ENCODE measurements at places on chromosomes 6 and 20. TPM values are rescaled to one million over a fixed set of nuclear protein-coding genes. Genes with fewer than 3 reads are reported as not detected.

FAM50B gene
- total RNA-seq, result 13.1 TPM

CGA gene
- total RNA-seq, result not detected

DNA sequence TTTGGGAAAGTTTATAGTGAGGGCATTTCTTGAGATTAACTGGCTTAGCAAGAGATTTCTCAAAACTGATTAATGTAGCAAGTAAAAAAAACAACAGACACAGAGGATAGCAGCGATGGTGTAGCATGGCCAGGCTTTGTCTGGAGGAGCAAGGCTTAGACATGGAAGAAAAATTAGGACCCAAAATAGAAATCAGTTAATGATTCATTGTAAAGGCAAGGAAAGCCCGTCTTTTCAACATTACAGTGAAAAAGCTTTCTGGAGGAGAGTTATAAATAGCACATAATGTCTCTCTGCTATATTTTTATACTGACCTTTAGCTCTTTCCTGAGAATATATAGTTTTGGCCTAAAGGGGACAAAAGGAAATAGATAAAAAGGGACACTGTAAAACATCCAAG is 45.1 kb downstream of the FNDC1 start:
- H3K36me3 ChIP-seq, result no peaks in the 10 kb centered on the region
- no peaks in the 10 kb centered on the region for H3K4me1 ChIP-seq
- no peak overlapping the region for H3K4me3 ChIP-seq
- no peak overlapping the region for H3K27ac ChIP-seq
- DNase-seq, result no peak

DNA sequence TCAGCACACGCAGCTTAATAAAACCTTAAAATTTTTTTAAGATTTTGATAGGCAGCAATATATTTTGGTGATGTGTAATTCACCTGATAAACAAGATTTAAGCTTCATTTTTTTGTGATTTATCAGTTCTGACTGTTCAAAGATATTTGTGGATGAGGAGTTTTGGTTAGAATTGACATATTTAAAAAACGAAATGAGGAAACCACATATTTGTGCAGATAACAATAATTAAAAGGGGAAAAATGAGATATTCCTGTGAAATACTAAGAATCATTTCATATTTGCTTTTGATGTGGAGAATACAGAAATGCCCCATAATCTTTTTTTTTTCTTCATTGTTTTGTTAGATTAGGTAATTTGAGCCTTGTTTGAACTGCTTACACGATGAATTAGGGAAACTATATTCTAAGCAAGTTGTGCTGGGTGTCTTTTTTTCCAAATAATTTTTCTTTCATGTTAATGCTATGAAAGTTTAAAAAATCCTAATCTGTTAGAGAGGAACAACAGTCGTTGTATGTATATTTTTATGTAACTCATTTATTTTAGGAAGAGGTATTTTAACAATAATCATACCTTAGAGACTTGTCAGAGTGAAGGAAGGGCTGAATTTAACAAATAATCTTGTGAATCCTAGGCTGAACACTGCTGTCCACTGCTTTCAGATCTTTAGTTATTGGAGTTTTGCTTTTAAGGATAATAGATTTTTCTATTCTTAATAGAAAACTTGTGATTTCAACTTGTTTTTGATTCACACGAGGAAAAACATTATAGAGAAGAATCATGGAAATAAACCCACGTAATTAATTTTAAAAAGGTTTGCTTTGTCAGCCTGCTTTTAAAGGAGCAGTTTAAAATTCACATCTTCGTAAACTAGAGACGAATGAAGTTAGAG is 4.0 kb downstream of the ARID1B start:
- H3K4me1 ChIP-seq, result peaks cover 12% of the 10 kb centered on the region
- peak overlapping the region; percentile 58 for H3K4me3 ChIP-seq
- no peak for DNase-seq
- no peaks in the 10 kb centered on the region for H3K36me3 ChIP-seq
- no peaks in the 10 kb centered on the region for H3K27me3 ChIP-seq
- H3K27ac ChIP-seq, result peak overlapping the region; percentile 79

GRCh38 chr20:25042531-25043498 is 15.1 kb downstream of the ACSS1 start:
- no peaks in the 10 kb centered on the region for H3K27me3 ChIP-seq
- peak; percentile 61 for DNase-seq
- no peaks in the 10 kb centered on the region for H3K36me3 ChIP-seq
- no peak overlapping the region for H3K4me3 ChIP-seq

DNA sequence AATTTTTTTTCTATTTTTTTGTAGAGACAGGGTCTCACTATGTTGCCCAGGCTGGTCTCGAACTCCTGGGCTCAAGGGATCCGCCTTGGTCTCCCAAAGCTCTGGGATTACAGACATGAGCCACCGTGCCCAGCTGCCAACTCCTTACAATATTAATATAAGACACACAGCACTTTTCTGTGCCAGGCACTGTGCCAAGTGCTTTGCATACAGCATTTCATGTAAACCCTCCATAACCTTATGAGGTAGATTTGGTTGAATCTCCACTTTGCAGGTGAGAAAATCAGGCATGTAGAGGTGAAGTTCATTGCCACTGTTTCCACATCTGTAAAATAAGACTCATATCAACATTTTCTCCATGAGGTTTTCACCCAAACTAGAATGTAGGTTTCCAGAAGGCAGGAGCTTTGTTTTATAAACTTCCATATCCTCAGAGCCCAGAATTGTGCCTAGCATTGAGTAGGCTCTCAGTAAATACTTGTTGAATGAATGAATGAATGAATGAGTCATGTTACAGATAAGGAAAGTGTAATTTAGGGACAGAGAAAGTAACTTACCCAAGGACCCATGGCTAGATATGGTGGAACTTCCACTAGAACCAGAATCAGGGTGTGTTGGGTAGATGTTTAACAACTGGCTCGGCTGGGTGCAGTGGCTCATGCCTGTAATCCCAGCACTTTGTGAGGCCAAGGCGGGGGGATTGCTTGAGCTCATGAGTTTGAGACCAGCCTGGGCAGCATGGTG is 3.0 kb upstream of the CTNNBL1 start:
- no peak for DNase-seq
- no peak overlapping the region for H3K27ac ChIP-seq
- peaks cover 9% of the 10 kb centered on the region for H3K4me1 ChIP-seq
- no peaks in the 10 kb centered on the region for H3K27me3 ChIP-seq
- H3K4me3 ChIP-seq, result no peak overlapping the region

- no peak overlapping the region for H3K27ac ChIP-seq
- H3K27me3 ChIP-seq, result no peaks in the 10 kb centered on the region
- DNase-seq, result no peak
- H3K4me1 ChIP-seq, result no peaks in the 10 kb centered on the region
Measured at GRCh38 chr20:665276-665675, 10.3 kb downstream of the SCRT2 start.

RALGAPB gene
- total RNA-seq, result 40.9 TPM

DNA sequence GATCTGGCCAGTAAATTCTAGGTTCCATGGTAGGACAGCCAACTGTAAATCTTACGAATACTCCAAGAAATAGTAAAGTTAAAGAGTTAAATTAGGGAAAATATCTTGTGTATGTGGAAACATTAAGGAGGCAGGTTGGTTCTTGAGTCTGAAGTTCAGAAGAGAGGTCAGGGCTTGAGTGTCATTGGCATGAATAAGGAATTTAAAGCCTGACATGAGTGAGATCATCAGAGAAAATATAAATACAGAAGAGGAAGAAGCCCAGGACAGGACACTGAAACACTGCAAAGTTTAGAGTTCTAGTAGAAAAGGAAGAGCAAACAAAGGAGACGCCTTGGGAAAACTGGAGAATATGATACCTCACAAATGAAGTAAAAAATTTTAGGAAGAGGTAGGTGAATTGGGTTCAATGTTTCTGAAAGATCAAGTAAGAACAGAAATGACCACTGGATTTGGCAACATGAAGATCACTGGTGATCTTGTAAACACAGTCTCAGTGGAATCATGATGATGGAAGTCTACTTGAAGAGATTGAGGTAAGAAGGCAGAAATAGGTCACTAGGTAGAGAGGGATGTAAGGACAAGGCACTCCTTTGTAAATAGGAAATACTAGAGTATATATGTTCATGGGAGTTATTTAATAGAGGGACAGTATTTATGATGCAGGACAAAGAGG is 41.6 kb upstream of the SYNCRIP start:
- H3K4me3 ChIP-seq, result no peak overlapping the region
- DNase-seq, result no peak
- H3K27ac ChIP-seq, result no peak overlapping the region
- H3K4me1 ChIP-seq, result peaks cover 9% of the 10 kb centered on the region
- no peaks in the 10 kb centered on the region for H3K27me3 ChIP-seq

ARHGAP40 gene
- not detected for total RNA-seq

DNA sequence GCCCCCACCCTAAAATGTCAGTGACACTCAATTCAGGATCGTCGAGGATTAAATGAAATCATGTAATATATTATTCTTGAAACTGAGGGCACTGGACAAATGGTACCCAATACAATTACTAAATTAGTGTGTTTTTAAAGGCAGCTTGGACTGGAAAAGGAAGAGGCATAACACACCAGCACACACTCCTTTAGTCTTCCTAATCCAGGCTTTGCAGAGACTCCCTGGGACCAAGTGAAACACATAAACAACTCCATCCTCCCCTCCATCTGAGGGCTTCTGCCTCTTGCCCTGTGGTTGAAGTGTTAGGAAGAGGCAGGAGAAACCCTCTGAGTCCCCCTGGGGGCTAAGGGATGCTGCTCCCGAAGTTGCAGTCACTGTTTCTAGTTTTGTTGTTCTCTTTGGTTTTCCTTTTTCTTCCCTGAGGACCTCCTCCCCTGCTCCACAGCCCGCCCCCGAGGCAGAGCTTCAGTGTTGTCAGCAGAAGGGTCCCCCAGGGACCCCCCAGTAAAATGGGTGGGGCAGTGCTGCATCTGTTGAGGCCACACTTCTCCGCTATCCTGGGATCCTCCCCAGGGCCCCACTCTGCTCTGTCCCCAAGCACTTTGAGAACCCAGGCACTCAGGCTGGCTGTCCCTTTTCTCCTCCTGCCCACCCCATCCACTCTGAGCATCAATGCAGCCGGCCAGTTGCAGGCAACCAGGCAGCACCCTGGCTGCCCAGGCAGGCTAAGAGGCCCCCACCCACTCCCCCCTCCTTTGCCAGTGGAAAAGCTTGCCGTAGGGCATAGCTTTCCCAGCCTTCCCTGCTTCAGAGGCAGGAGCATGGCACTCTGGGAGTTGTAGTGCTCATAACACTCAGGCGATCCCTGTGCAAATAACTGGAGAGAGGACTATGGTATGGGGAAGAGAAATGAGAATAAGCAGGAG is 5.9 kb downstream of the TMEM63B start:
- DNase-seq, result no peak
- no peak overlapping the region for H3K27ac ChIP-seq
- no peak overlapping the region for H3K4me3 ChIP-seq
- no peaks in the 10 kb centered on the region for H3K36me3 ChIP-seq
- H3K4me1 ChIP-seq, result no peaks in the 10 kb centered on the region

HLA-DRA gene
- 679 TPM for total RNA-seq

DNA sequence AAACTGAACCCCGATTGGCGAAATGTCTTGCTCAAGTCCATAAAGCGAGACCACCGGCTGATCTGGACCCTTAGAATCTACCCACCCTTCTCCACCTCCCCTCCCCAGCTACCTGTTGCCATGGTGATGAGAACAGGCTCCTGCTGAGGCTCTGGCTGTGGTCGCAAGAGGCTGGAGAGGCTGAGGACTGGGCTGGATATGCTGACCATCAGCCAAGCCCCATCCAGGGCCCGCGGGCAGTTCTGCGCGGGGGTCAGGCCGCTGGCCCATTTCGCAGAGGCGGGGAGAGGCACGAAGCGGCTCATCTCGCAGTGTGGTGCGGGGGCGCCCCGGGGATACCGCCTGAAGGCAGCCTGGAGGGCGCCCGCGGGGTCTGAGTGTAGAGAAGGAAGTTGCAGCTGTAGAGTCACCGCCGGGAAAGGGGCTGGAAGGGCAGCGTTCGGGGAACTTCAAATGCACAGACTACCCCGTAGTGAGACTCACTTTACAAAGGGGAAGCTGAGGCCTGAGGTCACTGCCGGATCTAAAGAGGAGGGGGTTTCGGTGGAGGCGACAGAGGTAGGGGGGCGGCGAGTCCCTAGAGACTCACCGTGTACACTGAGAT is 671 bp downstream of the TAPBP start:
- peak; percentile 64 for DNase-seq
- peak overlapping the region; percentile 99 for H3K27ac ChIP-seq
- peak overlapping the region; percentile 97 for H3K4me3 ChIP-seq
- H3K4me1 ChIP-seq, result peaks cover 36% of the 10 kb centered on the region
- no peaks in the 10 kb centered on the region for H3K27me3 ChIP-seq
- H3K36me3 ChIP-seq, result no peaks in the 10 kb centered on the region

MDFI gene
- total RNA-seq, result not detected

MAS1 gene
- not detected for total RNA-seq

DNA sequence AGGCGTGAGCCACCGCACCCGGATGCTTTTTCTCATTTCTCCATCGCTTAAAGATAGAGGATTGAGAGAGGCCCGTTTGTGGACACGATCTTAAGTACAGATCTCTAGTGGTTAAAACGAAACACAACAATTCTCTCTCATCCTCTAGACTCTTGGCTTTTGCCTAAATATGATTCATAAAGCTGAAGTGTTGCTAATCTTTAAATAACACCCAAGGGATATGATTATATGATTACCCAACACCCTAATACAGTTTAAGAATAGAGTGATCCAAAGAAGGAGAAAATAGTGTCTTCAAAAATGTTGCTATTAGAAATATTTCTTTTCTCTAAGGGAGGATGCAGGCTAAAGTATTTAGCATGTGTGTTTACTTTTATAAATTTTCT is 50.4 kb downstream of the MTHFD1L start:
- no peak for DNase-seq
- H3K27ac ChIP-seq, result no peak overlapping the region
- no peaks in the 10 kb centered on the region for H3K27me3 ChIP-seq
- H3K4me3 ChIP-seq, result no peak overlapping the region
- no peaks in the 10 kb centered on the region for H3K36me3 ChIP-seq

GRCh38 chr6:35719830-35720733 is 16.8 kb upstream of the ARMC12 start:
- H3K4me1 ChIP-seq, result peaks cover 25% of the 10 kb centered on the region
- H3K27ac ChIP-seq, result peak overlapping the region; percentile 67
- peak overlapping the region; percentile 11 for H3K4me3 ChIP-seq

GRCh38 chr20:44643596-44644229 is 7.8 kb downstream of the ADA start:
- H3K27me3 ChIP-seq, result no peaks in the 10 kb centered on the region
- peak overlapping the region; percentile 47 for H3K4me3 ChIP-seq
- peak overlapping the region; percentile 76 for H3K27ac ChIP-seq
- no peaks in the 10 kb centered on the region for H3K36me3 ChIP-seq

DNA sequence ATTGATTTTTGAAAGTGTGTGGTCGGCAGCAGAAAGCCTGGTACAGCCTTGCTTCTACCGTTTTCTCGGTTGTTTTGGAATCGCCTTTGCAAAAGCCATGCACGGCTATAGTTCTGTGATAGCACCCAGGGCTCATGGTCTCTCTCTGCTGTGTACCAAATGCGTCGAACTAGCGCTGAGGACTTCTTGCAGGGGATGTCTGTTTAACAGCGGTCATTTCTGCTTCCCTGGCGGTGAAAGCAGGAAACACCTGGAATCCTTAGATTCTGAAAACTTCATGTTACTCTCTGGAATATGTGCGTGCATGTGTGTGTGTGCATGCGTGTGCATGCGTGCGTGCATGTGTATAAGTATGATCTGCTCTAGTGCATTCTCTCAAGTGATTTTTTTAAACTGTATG is 26.1 kb upstream of the GCNT2 start:
- no peaks in the 10 kb centered on the region for H3K36me3 ChIP-seq
- no peaks in the 10 kb centered on the region for H3K4me1 ChIP-seq
- no peak for DNase-seq
- no peak overlapping the region for H3K27ac ChIP-seq
- no peak overlapping the region for H3K4me3 ChIP-seq
- no peaks in the 10 kb centered on the region for H3K27me3 ChIP-seq

PRKN gene
- 0.48 TPM for total RNA-seq

DLK2 gene
- 0.56 TPM for total RNA-seq

PRR18 gene
- not detected for total RNA-seq

Data from naive thymus-derived CD4-positive, alpha-beta T cell (primary cell).